Pancreas (tissue), 10 donors: ENCODE measurements at places on chromosomes 1 and 21.

GRCh38 chr1:226650236-226650841 is 88.7 kb downstream of the ITPKB start:
- DNase-seq, result no peak

DNA sequence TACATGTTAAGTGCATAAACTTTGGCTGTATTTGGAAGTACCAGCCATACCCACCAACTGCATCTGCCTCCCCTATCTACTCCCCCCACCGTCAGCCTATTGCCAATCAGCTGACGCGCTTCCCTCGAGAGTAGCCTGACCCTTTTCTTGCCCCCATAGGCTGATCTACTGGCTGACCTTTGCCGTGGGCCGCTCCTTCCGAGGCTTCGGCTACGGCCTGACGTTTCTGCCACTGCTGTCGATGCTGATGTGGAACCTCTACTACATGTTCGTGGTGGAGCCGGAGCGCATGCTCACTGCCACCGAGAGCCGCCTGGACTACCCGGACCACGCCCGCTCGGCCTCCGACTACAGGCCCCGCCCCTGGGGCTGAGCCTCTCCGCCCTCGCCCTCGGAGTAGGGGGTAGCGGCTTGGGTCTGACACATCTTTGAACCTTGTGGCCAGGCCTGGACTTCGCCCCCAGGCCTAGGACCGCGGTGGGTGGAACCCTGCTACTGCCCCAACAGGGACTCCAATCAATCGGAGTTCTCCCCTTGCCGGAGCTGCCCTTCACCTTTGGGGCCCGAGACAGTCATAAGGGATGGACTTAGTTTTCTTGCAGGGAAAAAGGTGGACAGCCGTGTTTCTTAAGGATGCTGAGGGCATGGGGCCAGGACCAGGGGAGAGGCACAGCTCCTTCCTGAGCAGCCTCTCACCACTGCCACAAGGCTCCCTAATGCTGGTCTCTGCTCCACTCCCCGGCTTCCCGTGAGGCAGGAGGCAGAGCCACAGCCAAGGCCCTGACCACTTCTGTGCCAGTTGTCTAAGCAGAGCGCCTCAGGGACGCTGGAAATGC is 4.0 kb downstream of the GLMP start:
- DNase-seq, result peak; percentile 85

- no peak for DNase-seq
Observed at GRCh38 chr1:216531263-216532239, 108.3 kb upstream of the USH2A start.

- DNase-seq, result no peak
Observed at GRCh38 chr21:32876426-32876825, 104.9 kb upstream of the PAXBP1 start.

- no peak for DNase-seq
Observed at GRCh38 chr1:32466761-32467160, 1.9 kb downstream of the ZBTB8B start.

DNA sequence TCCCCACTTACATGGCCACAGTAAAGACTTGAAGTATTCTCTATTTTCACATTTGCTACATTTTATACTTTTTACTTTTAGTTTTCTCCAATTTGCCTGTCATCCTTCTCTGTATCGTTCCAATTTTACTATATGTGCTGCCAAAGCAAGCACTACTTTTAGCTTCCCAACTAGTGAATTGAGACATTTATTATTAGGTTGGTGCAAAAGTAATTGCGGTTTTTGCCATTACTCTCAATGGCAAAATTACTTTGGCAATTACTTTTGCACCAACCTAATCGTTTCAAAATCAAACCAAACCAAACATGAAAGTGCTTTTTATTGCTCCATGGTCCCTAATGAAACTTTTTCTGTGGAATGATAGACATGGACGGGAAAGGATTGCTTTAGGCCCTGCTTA is 56.6 kb upstream of the ATF3 start:
- DNase-seq, result no peak

DNA sequence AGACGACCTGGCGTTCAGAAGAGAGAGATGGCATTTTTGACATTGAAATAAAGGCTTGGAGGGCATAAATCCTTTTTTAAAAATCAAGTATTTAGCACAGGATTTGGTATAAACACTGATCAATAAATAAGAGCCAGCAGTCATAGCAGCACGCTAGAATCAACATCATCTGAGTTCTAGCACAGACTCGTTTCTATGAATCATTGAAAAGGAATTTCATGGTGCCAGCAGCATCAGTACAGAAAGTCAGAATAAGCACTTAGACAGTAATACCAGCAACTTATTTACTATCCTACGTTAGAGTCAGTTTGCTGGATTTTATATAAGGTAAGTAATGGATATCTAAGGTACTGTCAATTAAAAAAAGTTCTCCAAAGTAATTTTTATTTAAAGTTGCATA is 119.3 kb downstream of the HLCS start:
- no peak for DNase-seq

DNA sequence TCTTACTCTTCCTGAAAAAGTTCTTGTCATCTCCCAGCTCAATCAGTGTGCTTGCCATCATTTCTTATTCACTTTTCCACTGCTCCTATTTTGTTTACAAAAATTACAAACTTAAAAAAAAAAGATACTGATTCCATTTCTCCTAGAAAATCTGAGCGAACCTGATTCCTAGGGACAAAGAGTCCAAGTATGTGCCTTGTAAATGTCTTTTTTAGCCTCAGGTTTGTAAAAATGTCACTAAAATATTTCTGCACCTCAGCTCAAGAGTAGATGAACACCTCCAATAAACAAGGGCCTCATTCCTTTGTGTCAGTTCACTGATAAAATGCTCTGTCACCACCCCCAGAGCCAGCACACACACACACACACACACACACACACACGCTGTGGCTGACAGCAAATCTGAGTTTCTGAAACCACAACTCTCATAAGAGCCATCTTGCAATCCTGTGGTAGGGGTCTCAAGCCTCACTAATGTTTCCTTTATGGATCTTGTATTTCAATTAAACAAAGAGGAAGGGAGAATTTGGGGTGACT is 299.2 kb downstream of the PBX1 start:
- no peak for DNase-seq

DNA sequence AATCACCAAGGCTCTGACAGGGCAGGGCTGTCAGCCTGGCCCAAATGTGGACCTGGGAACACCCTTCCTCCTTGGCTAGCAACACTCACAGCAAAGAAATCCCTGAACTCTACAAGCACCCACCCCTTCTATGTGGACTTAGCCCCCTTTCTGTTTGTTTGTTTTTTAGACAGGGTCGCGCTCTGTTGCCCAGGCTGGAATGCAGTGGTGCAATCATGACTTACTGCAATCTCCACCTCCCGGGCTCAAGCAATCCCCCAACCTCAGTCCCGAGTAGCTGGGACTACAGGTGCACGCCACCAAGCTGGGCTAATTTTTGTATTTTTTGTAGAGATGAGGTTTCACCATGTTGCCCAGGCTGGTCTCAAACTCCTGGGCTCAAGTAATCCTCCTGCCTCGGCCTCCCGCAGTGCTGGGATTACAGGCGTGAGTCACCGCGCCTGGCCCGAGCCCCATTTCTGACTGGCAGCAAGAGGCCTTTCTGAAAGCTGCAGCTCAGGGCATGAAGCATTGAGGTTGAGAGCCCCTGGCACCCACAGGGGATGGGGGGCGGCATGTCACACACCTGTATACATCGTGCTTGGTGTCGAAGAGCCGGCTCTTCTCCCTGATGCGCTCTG is 16.2 kb downstream of the RIPK4 start:
- no peak for DNase-seq

DNA sequence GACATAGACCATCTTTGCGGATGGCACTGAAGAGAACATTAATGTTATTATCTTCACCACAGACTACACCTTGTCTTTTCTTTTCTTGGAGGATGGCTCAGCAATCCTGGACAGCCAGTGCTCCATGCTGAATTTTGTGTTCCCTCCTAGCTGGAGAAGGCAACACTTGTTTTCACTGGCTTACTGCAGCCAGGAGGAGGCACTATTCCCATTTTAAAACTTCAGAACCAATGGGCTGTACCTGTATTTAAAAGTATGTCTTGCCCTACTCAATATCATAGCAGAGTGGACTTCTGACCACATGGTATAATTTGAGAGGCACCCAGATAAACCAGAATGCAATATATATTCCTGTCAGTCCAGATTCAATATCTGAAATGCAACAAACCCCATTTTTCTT is 53.3 kb upstream of the POGK start:
- DNase-seq, result no peak

- DNase-seq, result no peak
Observed at GRCh38 chr1:212291505-212292134, 6.4 kb downstream of the PPP2R5A start.

DNA sequence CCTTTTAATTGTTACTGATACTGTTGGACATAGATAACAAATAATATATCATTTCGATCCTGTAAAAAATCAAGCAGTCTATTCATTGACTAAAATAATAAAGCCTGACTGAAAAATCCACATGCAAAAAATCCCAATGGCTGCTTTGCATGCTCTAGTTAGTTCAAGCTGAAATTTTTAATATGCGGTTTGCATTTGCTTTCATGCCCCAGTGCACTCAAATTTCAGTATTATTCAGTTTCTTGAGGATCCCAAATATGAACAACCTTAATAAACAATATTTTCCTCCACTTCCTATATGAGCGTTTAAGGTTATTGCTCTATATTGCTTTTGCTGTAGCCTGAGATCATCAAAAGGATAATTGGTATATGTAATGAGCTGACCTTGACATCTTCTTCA is 75.1 kb upstream of the DPH5 start:
- no peak for DNase-seq
